Mesenchymal stem cell (in vitro differentiated cells and primary cell): ENCODE measurements at places on chromosomes 3 and 15.
A peak's percentile ranks its signal among the peaks of the same experiment; 100 is the strongest.

DNA sequence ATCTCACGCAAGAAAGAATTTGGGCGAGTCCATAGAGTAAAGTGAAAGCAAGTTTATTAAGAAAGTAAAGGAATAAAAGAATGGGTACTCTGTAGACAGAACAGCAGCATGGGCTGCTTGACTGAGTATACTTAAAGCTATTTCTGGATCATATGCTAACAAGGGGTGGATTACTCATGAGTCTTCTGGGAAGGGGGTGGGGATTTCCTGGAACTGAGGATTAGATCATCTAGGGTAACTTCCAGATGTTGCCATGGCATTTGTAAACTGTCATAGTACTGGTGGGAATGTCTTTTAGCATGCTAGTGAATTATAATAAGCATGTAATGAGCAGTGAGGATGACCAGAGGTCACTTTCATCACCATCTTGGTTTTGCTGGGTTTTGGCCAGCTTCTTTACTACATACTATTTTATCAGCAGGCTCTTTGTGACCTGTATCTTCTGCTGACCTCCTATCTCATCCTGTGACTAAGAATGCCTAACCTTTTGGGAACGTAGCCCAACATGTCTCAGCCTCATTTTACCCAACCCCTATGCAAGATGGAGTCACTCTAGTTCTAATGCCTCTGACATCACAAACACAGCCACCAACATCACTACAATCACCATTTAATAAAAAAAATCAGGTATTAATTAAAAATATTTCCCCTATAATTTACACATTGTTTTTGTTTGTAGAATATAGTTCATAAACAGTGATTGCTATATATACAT lies 890.7 kb upstream of the EPHA6 start:
- H3K4me3 ChIP-seq = peak overlapping the region; percentile 31
- DNase-seq = peak; percentile 100
- H3K27ac ChIP-seq = peak overlapping the region; percentile 45
- H3K27me3 ChIP-seq = no peaks in the 10 kb centered on the region
- peaks cover 3% of the 10 kb centered on the region for H3K4me1 ChIP-seq

GRCh38 chr3:16841904-16842271 lies 42.9 kb upstream of the PLCL2 start:
- no peak for DNase-seq
- no peaks in the 10 kb centered on the region for H3K27me3 ChIP-seq
- no peak overlapping the region for H3K4me3 ChIP-seq
- H3K4me1 ChIP-seq = no peaks in the 10 kb centered on the region

DNA sequence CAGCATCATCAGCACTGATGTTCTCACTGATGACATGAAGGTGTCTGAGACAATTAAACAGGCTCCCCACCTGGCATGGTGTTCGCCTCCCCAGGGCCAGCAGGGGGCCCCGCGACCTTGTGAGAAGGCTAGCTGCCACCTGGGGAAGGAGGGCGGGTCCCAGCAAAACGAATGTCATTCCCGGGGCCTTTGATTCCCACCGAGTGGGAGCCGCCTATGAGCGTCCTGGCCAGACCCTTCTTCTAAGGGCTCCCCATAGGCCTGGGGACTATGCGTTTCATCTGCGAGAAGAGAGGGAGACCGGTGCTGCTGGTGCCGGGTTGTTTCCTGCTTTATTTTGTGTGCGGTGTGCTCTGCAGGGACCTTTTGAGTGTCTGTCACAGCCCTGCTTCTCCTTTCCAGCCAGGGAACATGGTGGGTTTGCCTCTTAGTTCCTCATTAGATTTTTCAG lies 20.5 kb upstream of the MINDY4B start:
- DNase-seq = peak; percentile 25
- no peaks in the 10 kb centered on the region for H3K36me3 ChIP-seq

DNA sequence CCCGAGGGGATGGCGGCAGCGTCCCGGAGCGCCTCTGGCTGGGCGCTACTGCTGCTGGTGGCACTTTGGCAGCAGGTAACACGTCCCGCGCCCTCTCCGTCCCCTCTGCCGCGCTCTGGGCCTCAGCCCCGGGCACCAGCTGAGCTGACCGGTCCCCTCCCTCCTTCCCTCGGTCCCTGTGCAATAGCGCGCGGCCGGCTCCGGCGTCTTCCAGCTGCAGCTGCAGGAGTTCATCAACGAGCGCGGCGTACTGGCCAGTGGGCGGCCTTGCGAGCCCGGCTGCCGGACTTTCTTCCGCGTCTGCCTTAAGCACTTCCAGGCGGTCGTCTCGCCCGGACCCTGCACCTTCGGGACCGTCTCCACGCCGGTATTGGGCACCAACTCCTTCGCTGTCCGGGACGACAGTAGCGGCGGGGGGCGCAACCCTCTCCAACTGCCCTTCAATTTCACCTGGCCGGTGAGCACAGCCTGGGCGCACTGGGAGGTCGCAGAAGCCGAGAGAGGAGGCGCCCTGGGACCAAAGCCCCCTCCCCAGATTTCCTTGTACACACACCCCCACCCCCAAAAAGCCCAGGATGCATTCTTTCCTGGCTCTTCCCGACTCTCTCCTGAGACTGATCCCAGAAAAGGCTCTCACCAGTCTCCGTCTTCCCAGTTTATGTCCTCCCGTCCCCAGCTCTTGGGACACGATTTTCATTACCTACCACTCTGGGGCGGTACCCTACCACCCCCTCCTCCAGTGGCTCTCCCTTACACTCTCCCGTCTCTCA lies 705 bp downstream of the DLL4 start:
- H3K36me3 ChIP-seq = no peaks in the 10 kb centered on the region
- peak; percentile 78 for DNase-seq
- H3K4me3 ChIP-seq = no peak overlapping the region
- peaks cover 90% of the 10 kb centered on the region for H3K27me3 ChIP-seq

DNA sequence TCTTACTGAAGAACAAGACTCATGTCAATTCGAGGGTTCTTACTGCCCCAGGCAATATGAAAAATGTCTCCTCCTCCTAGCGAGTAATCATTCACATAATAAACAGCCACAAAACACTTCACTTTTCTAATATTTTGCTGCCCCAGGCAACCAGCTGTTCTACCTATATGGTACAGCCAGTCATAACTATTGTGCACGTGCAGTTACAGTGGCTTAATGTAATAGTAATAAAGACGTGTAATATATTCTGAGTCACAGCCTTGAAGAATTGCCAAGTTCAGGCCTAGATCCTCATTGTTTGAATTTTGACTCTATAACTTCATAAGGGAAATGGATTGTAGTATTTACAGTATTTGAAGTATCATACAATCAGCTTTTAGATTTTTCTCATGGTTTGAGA lies 1250.0 kb upstream of the GBE1 start:
- H3K27ac ChIP-seq = no peak overlapping the region
- H3K4me3 ChIP-seq = no peak overlapping the region
- no peaks in the 10 kb centered on the region for H3K36me3 ChIP-seq
- no peaks in the 10 kb centered on the region for H3K27me3 ChIP-seq

GRCh38 chr3:14783480-14784086 lies 35.2 kb upstream of the FGD5 start:
- no peak for DNase-seq
- peaks cover 30% of the 10 kb centered on the region for H3K27me3 ChIP-seq
- H3K4me1 ChIP-seq = no peaks in the 10 kb centered on the region
- H3K4me3 ChIP-seq = no peak overlapping the region
- no peaks in the 10 kb centered on the region for H3K36me3 ChIP-seq

GRCh38 chr3:180947761-180948390 lies 35.4 kb downstream of the FXR1 start:
- no peak overlapping the region for H3K4me3 ChIP-seq
- peaks cover 1% of the 10 kb centered on the region for H3K4me1 ChIP-seq
- peaks cover 26% of the 10 kb centered on the region for H3K36me3 ChIP-seq
- DNase-seq = no peak
- no peaks in the 10 kb centered on the region for H3K27me3 ChIP-seq
- no peak overlapping the region for H3K27ac ChIP-seq

DNA sequence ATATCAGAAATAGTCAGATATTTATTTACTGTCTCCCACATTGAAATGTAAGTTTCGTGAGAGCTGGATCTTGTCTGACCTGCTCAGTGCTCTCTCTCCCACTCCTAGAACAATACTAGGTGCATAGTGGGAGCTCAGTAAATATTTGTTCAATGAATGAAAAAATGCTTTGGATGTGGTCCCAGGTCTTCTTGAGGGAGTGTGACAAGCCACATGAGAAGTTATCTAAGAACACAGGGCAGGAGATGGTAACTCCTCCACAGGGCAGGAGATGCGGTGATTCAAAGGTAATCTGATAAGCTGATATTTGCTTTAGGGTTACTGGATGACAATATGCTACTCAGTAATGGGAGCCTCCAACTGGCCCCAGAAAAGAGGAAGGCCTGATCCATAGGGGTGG lies 25.8 kb upstream of the PLA2G4E start:
- H3K4me3 ChIP-seq = no peak overlapping the region
- no peak for DNase-seq
- no peaks in the 10 kb centered on the region for H3K4me1 ChIP-seq
- H3K27ac ChIP-seq = no peak overlapping the region

DNA sequence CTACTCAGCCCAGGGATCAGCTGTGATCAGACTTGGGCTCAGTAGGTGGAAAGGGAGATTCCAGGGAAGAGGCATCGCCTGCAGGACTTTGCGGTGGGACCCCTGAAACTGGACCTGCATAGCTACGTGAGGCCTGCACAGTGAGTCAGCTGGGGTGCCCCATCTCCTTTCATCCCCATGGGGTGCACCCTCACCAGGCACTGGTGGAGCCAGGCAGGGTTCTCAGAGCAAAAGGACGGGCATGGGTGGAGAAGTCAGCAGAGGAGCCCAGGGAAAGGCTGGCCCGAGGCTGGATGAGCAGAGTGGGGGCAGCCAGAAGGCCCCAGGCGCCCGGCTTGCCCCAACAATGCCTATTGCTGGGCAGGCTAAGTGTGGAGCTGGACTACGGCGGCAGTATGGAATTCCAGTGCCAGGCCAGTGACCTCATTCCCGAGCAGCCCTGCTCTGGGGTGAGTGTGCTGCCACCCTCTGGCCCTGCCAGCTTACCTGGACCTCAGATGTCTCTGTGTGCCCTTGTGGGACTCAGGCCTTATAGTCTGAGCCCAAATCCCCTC lies 19.7 kb downstream of the ACAA1 start:
- no peak for DNase-seq
- H3K4me1 ChIP-seq = peaks cover 10% of the 10 kb centered on the region
- H3K27ac ChIP-seq = no peak overlapping the region
- H3K27me3 ChIP-seq = peaks cover 6% of the 10 kb centered on the region
- peaks cover 25% of the 10 kb centered on the region for H3K36me3 ChIP-seq

DNA sequence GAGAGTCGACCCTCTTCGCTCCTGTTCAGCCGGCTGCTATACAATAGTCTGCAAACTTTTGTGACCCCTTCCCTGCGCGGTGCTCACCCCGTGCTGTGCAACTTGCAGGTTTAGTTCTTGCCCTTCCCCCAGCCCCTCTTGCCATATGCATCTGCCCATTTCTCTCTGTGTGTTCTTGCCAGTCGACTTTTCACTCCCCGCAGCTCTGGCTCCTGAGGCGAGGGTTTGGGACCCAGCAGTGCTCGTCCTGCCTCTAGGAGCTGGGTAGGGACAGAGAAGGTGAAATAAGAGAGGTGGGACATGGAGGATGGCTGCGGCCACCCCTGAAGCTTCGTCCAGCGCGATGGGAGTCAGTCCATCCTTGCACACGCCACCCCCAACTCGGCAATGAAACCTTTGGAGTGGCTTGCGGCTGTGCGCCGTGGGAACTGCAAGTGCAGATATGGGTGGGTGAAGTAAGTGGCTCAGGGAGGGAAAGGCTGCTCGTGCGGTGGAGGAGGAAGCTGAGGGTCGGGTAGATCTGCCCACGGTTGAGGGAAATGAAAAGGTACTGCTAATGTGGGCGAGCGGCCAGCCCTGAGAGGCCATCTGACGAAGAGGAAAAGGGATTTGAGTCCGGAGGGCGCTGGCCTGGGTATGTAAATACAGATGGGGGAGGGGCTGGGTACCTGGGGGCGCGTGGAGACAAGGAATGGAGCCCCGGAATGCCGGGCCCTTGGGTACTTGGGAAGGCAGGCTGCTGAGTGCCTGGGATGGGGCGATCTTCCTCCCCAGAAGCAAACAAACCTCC lies 1.0 kb downstream of the LRRC3B start:
- no peaks in the 10 kb centered on the region for H3K36me3 ChIP-seq
- H3K27ac ChIP-seq = no peak overlapping the region
- H3K4me1 ChIP-seq = peaks cover 14% of the 10 kb centered on the region
- no peak overlapping the region for H3K4me3 ChIP-seq
